BJ (cell line): ENCODE measurements at places on chromosomes 4 and X.

DNA sequence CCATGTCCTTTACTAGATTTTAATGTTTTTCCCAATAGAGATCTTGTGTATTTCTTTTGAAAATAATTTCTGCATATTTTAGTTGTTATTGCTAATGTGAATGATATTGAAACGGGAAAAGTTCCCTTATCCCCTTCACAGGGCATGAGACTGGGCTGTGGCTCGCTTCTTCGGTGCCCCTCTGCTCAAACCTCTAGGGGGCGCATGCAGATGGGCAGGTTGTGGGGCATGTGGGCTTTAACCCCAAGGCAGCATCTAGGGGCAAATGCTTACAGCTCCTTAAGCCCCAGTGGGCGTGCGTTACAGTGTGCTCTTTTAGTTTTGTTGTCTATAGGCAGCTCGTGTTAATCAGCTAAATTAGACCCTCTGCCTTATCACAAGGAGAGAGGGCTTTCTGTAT, 194.7 kb downstream of the OPHN1 start:
- DNase-seq, result no peak

DNA sequence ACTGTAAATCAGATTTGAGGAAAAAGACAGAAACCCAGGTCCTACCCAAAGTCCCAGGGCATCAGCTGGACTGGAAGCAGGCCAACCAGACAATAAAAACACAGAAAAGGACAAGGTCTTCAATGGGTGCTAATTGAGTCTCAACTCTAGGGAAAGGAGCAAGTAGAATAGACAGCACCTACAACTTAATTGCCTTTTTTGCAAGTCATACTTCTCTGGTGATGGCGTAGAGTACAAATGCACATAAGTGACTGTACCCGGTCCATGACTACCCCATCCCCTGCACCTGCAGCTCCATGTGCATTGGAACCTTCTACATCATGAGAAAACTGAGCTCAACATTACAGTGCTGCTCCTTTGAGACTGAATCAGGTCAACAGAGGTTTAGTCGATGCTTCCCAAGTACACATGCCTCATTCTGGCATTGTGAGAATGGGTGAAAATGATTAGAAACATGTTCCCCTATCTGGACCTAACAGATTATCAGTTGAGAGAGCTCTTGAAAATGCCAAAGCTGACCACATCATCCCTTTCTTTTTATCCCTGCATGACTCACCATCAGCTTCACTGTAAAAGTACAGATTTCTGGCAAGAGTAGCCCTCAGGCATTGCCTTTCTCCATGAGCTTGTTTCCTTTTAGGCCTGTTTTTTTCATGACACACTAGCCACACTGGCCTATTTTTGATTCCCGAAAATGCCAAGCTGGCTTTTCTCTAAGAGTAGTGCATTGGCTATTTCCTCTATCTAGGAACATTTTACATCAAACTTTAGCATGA, 298.3 kb downstream of the HS3ST1 start:
- DNase-seq, result no peak

DNA sequence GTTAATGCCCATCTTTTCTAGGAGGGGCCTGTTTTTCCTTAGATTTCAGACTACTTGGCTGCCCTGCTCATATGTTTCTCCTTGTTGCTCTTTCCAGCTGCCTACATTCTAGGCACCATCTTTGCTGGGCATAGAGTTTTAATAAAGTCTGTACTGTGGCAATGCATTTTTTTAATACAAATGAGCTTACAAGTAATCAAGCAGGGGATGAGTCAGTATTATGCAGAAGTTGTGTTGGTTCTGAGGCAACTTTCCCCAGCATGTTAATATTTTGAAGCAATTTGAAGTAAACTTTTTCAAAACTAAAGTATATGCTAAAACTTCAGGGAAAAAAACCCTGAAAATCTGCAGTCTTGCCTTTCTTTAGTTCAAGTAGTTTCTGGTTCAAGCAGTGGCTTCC, 372.0 kb upstream of the GATB start:
- no peak for DNase-seq

DNA sequence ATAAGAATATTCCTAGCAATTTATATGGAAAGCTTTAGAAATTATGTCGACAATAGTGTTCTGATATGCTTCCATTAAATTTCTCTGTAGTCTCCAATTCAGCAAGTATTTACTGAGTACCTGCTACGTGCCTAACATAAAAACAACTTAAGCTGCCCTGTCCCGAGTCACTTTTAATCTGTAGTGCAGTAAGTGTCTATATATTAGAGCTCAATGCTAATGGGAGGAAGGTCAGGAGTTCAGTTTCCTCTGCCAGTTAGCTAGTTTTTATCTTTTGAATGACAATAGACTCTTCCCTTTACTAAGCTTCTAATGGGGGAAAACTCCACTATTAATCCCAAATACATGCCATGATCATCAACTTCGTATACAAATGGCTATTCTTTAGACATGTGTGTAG, 118.7 kb upstream of the NAP1L5 start:
- DNase-seq, result no peak

DNA sequence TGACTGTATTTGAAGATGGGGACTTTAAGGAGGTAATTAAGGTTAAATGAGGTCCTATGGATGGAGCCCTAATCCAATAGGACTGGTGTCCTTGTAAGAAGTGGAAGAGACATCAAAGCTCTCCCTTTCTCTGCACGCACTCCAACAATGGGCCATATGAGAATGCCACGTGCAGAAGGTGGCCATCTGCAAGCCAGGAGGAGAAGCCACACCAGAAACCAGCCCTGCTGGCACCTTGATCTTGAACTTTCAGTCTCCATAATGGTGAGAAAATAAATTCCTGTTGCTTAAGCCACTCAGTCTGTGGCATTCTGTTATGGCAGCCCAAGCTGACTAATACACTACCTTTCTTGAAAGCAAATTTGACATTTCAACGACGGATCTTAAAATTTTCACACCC, 73.2 kb downstream of the SMARCA1 start:
- DNase-seq, result no peak

DNA sequence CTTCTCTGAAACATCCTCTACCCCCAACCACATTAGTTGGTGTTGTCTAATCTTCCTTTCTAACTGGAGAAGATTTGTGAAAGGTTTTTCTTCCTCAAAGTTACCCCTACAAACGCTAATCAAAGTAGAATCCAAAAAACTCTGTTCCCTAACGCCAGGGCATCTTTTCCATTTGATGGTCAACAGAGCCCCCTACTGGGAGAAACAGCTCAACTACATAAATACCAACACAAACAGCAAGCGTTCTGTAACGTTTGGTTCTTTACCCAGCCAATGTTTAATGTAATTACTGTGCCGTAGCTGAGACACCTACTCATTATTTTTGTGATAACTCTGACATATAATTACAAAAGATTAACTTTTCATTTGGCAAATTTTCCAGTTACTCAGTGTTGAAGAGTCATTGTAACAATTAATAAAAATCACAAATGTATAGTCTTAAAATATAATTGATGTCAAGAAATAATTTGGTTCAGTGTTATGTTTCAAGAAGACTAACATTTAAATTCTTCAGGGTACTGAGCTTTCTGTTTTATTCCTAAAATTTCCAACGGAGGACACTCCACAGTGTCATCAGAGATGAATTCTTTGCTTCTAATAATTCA, 94.9 kb upstream of the TBC1D9 start:
- no peak for DNase-seq

DNA sequence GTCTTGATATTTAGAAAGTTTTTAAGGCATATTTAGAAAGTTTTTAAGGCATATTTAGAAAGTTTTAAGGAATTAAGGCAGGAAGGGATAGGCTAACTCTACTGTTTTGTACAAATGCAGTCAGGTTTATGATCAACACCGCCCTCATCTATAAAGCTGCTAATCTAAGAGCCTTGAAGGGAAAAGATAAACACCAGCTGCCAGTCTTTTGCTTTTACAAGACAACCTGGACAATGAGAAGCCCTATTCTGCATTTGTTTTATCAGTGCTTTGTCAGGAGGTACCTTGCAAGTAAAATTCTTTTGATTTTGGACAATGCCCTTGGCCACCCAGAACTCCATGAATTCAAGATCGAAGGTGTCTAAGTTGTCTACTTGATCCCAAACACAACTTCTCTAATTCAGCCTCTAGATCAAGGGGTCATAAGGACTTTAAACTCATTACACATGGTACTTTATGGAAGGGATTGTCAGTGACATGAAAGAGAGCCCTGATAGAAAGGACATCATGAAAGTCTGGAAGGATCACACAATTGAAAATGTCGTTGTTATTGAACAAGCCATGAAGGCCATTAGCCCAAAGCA, 39.8 kb downstream of the IL15 start:
- no peak for DNase-seq

- no peak for DNase-seq
Measured at GRCh38 chr4:20443015-20443805, 191.5 kb downstream of the SLIT2 start.

- DNase-seq, result no peak
Measured at GRCh38 chrX:2449135-2449886, 51.5 kb downstream of the DHRSX start.

DNA sequence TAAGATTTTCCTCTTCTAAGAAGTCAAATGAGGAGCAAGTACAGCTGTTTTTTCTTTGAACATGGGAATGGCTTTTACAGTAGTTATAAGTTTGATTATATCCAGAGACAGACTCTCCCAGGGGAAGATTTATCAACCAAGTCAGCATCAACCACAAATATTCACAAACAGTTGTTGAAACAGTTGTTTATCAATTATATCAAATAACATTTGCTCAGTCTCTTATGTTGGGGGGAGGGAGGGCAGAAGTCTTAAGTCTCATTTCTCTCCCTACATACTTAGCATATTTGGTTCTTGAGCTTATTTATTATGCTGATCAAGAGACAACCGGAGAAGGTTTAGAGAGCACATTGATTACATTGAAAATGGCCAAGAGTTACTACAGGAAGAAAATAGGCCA, 110.1 kb downstream of the FBXO8 start:
- no peak for DNase-seq

DNA sequence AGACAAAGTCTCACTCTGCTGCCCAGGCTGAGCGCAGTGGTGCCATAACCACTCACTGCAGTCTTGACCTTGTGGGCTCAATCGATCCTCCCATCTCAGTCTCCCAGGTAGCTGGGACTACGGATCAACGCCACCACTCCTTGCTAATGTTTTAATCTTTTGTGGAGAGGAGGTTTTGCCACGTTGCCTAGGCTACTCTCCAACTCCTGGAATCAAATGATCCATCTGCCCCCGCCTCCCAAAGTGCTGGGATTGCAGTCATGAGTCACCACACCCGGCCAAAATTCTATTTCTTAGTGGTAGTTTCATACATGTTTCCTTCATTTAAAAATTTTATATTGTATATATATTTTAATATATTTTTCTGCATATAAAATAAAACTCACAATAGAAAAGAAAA, 125.8 kb upstream of the CLNK start:
- no peak for DNase-seq

GRCh38 chrX:150768132-150768485, 74.9 kb downstream of the MTMR1 start:
- DNase-seq, result no peak

DNA sequence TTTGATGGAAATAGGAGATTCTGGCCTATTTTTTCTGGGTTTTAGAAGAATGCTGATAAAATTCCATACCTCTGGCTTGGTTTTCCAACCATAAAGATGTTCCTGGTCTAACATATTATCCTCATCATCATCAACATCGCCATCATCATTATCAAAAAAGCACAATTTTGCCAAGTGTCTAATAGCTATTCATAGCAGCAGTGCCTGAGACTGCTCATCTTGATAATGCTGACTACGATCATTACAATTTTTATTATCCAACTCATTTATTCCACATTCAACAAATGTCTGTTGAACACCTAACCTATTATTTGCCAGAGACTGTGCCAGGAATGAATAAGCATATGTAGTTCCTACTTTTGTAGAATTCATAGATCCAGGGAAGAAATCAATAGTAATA, 303.5 kb upstream of the GATB start:
- DNase-seq, result no peak

- no peak for DNase-seq
Measured at GRCh38 chrX:39823854-39824253, 273.9 kb downstream of the BCOR start.

DNA sequence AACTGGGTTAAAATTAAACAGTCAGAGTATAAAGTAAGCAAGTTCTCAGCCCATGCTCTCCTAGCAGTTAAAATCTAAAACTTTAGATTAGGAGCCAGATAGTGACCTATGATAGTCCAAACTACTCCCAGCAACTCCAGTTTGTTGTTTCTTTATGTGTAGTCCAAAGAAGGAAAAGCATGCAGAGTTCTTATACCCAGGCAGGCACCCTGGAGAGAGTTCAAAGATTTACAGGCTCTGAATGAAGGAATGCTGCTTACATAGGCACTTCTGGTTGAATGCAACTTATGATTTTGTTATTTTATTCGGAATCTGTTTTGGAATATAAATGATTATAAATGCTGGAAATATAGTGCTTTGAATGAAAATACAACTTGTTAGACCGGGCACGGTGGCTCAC, 67.2 kb downstream of the GPAT3 start:
- DNase-seq, result no peak

- no peak for DNase-seq
Measured at GRCh38 chrX:72273718-72274117, 3.3 kb downstream of the RPS4X start.
